ENCODE measurements at places on chromosomes 3 and 15. TPM values are rescaled to one million over a fixed set of nuclear protein-coding genes. Genes with fewer than 3 reads are reported as not detected.
A peak's percentile ranks its signal among the peaks of the same experiment; 100 is the strongest.

- H3K4me1 ChIP-seq, result no peaks in the 10 kb centered on the region
- H3K27ac ChIP-seq, result no peak overlapping the region
- no peak overlapping the region for H3K4me3 ChIP-seq
- H3K36me3 ChIP-seq, result peaks cover 23% of the 10 kb centered on the region
- no peak for DNase-seq
- H3K27me3 ChIP-seq, result no peaks in the 10 kb centered on the region
Observed at GRCh38 chr3:58151637-58152036, 59.1 kb downstream of the DNASE1L3 start.

DNA sequence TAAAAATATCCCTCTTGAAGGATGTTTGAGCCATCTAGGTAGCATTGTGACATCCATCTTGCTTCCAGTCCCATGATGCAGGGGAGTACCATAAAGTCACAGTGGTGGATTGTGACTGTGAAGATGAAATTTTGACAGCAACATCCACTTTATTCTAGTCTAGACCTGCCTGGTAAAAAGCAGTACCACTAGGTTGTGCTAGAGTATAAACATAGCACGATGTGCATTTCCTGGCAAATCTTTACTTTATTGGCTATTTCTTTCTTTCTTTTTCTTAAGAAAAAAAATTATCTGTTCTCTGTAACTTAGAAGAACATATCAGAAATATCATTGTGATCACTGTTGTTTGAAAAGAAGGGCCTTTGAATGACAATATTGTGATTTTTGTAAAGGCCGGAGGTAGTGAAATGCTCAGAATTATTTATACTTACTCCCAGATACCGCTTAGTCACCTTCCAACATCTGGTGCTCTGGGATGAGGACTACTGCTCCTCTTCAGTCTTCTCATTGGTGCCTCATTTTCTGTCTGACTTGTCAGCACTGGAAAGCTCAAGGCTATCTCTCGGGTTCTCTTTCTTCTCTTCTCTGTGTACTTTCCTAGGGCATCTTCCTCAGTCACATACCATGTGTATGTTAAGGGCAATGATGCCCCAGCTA lies 35.6 kb downstream of the AGBL1 start:
- H3K36me3 ChIP-seq, result no peaks in the 10 kb centered on the region
- no peak overlapping the region for H3K27ac ChIP-seq
- H3K27me3 ChIP-seq, result peaks cover 8% of the 10 kb centered on the region
- H3K4me1 ChIP-seq, result no peaks in the 10 kb centered on the region
- no peak for DNase-seq
- no peak overlapping the region for H3K4me3 ChIP-seq

- DNase-seq, result no peak
- peaks cover 11% of the 10 kb centered on the region for H3K27me3 ChIP-seq
Observed at GRCh38 chr3:121330118-121330517, 215.7 kb downstream of the POLQ start.

GRCh38 chr3:72862314-72863090 lies 14.3 kb upstream of the SHQ1 start:
- H3K27ac ChIP-seq, result no peak overlapping the region
- no peaks in the 10 kb centered on the region for H3K36me3 ChIP-seq
- no peak overlapping the region for H3K4me3 ChIP-seq
- no peak for DNase-seq
- H3K27me3 ChIP-seq, result peaks cover 2% of the 10 kb centered on the region

- H3K4me1 ChIP-seq, result no peaks in the 10 kb centered on the region
- H3K27ac ChIP-seq, result no peak overlapping the region
- H3K36me3 ChIP-seq, result no peaks in the 10 kb centered on the region
- no peak for DNase-seq
- H3K27me3 ChIP-seq, result peaks cover 23% of the 10 kb centered on the region
Observed at GRCh38 chr15:29538044-29538443, 268.4 kb upstream of the NSMCE3 start.

DNA sequence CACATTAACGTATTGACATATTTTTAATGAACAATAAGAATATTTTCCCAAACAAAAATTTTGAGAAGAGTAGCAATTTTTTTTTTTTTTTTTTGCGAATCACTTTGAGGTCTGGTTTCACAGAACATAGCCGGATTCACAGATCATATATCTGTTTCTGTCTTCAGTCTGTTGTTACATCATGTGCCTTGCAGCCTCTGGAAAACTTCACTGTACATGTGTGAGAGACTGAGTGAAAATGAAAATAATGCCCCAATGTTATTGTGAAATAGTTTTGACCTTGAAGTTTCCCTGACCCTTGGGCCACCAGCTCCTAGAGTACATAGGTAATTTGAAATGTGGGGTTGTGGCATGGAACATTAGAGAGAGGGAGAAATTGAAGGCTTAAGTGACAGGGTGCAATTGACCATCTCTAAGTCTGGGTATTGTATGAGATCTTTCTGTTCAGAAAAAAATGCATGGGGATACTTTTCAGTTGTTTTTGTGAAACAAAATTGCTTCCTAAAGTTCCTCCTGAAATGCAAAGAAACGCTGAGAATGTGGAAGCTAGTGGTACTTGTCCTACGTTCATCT lies 14.0 kb downstream of the ITPR1 start:
- no peak overlapping the region for H3K27ac ChIP-seq
- H3K27me3 ChIP-seq, result no peaks in the 10 kb centered on the region
- DNase-seq, result no peak
- peaks cover 46% of the 10 kb centered on the region for H3K4me1 ChIP-seq

GRCh38 chr15:41561777-41562145 lies 2.7 kb downstream of the TYRO3 start:
- peaks cover 15% of the 10 kb centered on the region for H3K27me3 ChIP-seq
- H3K27ac ChIP-seq, result no peak overlapping the region
- DNase-seq, result no peak
- H3K4me1 ChIP-seq, result peaks cover 13% of the 10 kb centered on the region
- no peaks in the 10 kb centered on the region for H3K36me3 ChIP-seq

- no peaks in the 10 kb centered on the region for H3K4me1 ChIP-seq
- no peak overlapping the region for H3K4me3 ChIP-seq
- no peaks in the 10 kb centered on the region for H3K36me3 ChIP-seq
- no peaks in the 10 kb centered on the region for H3K27me3 ChIP-seq
- no peak overlapping the region for H3K27ac ChIP-seq
Observed at GRCh38 chr3:52793702-52794611, 639 bp upstream of the ITIH3 start.

GRCh38 chr15:51861557-51862359 lies 32.3 kb downstream of the TMOD3 start:
- H3K27ac ChIP-seq, result peak overlapping the region; percentile 47
- peaks cover 68% of the 10 kb centered on the region for H3K4me1 ChIP-seq
- peak; percentile 79 for DNase-seq
- H3K4me3 ChIP-seq, result no peak overlapping the region
- H3K27me3 ChIP-seq, result no peaks in the 10 kb centered on the region
- H3K36me3 ChIP-seq, result peaks cover 25% of the 10 kb centered on the region

DNA sequence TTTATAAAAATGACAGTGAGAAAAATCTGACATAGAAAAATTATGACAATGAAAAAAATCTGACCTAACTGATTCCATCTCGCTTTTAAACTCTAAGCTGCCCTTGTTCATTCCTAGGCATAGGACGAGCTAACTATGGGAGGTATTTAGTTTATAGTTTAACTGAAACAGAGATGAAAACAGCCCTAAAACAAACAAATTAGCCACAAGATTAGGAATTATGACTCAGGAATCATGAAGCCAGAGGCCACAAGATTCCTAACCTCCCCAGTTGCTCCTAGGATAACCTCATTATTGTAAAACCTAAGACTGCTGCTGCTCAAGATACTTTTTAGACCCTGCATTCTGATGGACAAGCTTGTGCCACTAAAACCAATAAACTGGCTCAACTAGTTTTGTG lies 122.7 kb upstream of the MNS1 start:
- peaks cover 3% of the 10 kb centered on the region for H3K27me3 ChIP-seq
- no peak overlapping the region for H3K4me3 ChIP-seq
- no peaks in the 10 kb centered on the region for H3K4me1 ChIP-seq
- H3K36me3 ChIP-seq, result peaks cover 2% of the 10 kb centered on the region

DNA sequence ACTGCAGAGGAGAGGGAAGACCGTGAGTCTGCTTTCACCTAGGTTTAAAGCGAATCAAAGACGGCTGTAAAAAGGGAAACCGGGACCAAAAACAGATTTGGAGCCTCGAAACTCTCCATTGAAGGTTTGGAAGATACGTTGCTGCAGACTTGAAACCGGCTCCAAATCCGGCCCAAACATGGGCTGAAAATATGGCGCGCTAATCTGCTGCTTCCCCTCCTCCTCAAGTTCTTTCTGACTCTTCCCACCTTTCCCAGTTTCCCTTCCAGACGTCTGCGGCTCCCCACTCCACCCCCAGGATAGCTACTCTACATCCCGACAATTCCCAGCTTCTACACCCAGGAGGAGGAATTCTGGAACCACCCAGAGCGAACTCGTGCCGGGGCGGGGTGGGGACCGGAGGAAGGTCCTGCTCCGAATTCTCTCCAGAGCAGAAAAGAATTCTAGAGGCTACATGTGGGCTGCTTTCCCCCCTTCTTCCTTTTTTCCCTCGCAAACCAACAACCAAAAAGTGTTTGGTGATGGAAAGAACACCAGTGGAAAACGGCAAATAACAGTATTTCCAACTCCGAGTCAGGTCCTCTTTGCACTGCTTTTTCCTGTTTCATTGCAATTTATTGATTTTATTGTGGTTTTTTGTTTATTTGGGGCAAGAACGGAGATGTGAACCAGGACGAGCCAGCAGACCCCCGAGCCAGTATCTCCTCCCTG lies 8.5 kb downstream of the EOMES start:
- peaks cover 19% of the 10 kb centered on the region for H3K4me1 ChIP-seq
- peak overlapping the region; percentile 93 for H3K4me3 ChIP-seq
- H3K27me3 ChIP-seq, result peaks cover 53% of the 10 kb centered on the region
- H3K36me3 ChIP-seq, result no peaks in the 10 kb centered on the region

DNA sequence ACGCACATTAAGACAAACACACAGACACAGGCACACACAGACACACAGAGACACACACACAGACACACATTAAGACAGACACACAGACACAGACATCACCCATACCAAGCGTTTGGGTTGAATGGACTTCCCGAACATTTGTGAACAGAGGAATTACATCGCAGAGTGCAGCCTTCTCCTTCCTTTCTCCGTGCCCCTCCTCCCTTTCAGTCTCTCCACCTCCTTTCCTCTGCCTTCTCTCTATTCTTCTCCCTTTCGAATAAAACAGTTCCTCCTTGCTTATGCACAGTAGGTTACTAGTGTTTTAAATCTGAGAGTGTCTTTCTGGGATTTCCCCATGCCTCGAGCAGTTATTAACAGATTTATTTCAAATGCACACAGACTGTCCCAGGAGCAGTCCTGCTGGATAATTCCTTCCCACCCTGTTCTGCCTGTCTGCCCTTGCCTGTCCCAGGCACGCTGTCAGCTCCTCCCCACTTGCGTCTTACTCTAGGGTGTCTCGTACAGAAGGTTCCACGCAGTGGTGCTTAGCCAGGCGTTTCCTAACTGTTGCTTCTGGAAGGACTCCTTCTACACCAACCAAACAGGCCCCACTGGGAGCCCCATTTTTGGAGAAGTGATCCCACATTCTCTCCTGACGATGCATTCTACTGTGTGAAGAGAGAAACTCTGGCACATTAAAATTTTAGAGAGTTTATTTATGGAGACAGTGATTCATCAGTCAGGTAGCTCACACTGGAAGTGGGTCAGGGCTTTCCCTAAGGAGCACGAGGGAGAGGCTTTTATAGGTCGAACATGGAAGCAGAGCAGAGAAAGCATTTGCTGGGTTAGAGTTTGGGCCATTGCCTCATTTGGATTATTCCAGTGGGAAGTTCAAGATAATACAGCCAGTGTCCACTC lies 163.8 kb downstream of the SV2B start:
- H3K4me3 ChIP-seq, result no peak overlapping the region
- H3K27ac ChIP-seq, result no peak overlapping the region
- H3K36me3 ChIP-seq, result no peaks in the 10 kb centered on the region
- H3K27me3 ChIP-seq, result no peaks in the 10 kb centered on the region

- no peak for DNase-seq
- peaks cover 2% of the 10 kb centered on the region for H3K4me1 ChIP-seq
- H3K36me3 ChIP-seq, result no peaks in the 10 kb centered on the region
- no peak overlapping the region for H3K27ac ChIP-seq
Observed at GRCh38 chr15:99084965-99085364, 19.9 kb upstream of the SYNM start.

The CEMIP gene
- not detected for total RNA-seq

The ZSCAN2 gene
- total RNA-seq, result 5.3 TPM

The CCDC80 gene
- not detected for total RNA-seq

The SPPL2A gene
- total RNA-seq, result 41.6 TPM
